ENCODE measurements at places on chromosomes 7 and 10. TPM values are rescaled to one million over a fixed set of nuclear protein-coding genes. Genes with fewer than 3 reads are reported as not detected.

Gene UPK3B
- total RNA-seq = 4.9 TPM

Gene ELOVL3
- total RNA-seq = not detected

Gene WDFY4
- 560 TPM for total RNA-seq

DNA sequence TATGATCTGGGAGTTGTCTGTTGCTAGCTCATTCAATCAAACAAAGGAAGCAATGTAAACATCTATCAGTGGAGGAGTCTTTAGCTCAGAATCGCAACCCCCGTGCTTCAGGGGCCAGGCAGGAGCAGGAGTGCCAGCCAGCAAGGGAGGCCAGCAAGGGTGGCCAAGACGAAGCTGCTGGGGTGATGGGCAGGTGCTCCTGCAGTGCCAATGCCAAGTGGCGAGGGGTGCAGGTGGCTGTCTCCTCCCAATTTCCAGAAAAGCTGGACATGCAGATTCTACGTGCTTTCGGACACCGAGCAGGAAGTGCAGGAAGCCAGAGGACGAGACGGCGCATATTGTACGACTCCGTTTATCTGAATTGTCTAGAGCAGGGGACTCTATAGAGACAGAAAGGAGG is 48.1 kb upstream of the EBF3 start:
- no peak for DNase-seq

DNA sequence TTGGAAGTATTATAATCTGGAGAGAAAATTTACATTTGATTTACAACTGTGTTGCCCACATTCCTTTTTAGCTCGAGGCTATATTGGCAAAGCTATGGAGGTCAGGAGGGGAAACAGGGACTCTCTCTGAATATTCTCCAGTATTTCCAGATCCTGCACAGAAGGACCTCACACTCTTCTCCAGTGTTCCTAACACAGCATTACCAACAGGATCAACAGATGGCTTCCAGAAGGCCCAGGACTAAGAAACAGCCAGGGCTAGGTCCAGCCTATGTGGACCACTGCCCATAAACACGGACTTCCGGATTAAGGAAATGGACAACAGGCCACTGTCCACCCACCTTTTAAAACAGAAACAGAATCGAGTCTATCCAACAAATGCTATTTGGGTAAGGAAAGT is 65.3 kb downstream of the CHCHD3 start:
- DNase-seq = no peak

Data from B cell (primary cell).